Retinal pigment epithelial cell (primary cell): ENCODE measurements at places on chromosomes 13 and 19.

- DNase-seq = peak; percentile 90
Observed at GRCh38 chr13:36158611-36159010, 27.4 kb upstream of the DCLK1 start.

GRCh38 chr13:65909501-65909900 lies 1320.6 kb downstream of the PCDH9 start:
- DNase-seq = no peak

- DNase-seq = no peak
Observed at GRCh38 chr13:105518086-105518485, 1017.4 kb downstream of the EFNB2 start.

- DNase-seq = no peak
Observed at GRCh38 chr19:2756921-2757881, 17.4 kb upstream of the SLC39A3 start.

DNA sequence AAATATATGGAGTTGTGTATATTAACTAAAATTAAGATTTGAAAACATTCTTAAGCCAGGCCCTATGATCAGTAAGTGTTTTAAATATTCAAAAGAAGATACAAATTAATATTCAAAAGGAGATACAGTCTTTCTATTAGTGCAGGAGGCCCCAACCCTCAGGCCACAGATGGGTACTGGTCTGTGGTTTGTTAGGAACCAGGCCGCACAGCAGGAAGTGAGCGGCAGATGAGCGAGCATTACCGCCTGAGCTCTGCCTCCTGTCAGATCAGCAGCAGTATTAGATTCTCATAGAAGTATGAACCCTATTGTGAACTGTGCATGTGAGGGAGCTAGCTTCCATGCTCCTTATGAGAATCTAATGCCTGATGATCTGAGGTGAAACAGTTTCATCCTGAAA lies 232.9 kb downstream of the FOXO1 start:
- no peak for DNase-seq

- no peak for DNase-seq
Observed at GRCh38 chr13:108566413-108567170, 62.8 kb upstream of the MYO16 start.

GRCh38 chr13:51682686-51683085 lies 98.4 kb downstream of the WDFY2 start:
- DNase-seq = no peak

DNA sequence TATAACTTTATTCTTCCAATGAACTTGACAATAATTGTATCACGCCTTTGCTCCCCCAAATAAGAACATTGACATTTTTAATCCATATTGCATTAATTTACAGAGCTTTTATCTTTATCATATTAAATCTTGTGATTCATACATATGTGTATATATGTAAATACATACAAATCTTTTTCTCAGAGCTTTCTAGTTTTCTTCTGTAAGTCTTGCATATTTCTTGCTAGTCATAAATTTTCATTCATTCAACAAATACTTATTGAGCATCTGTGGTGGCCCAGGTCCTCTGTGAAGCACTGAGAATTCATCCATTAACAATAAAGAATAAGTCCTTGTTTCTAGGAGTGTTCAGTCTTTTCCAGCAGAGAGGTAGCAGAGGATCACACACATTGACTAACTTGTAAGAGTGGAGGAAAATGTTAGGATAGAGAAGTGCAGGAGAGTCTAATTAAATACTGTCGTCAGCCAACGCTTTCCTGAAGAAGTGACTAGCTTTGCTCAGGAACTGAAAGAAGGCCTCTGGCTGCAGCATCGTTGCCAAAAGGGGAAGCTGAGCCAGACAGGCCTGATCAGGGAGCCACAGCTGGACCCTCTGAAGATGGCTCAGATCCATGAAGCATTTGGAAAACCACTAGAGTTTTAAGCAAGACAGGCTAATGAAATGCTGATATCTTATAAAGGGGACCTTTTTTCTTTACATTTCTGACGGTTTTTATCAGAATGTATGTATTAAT lies 38.6 kb upstream of the LAMP1 start:
- DNase-seq = no peak

- DNase-seq = no peak
Observed at GRCh38 chr13:101393140-101393539, 23.2 kb downstream of the NALCN start.

GRCh38 chr13:97276862-97277269 lies 54.7 kb downstream of the MBNL2 start:
- DNase-seq = no peak

DNA sequence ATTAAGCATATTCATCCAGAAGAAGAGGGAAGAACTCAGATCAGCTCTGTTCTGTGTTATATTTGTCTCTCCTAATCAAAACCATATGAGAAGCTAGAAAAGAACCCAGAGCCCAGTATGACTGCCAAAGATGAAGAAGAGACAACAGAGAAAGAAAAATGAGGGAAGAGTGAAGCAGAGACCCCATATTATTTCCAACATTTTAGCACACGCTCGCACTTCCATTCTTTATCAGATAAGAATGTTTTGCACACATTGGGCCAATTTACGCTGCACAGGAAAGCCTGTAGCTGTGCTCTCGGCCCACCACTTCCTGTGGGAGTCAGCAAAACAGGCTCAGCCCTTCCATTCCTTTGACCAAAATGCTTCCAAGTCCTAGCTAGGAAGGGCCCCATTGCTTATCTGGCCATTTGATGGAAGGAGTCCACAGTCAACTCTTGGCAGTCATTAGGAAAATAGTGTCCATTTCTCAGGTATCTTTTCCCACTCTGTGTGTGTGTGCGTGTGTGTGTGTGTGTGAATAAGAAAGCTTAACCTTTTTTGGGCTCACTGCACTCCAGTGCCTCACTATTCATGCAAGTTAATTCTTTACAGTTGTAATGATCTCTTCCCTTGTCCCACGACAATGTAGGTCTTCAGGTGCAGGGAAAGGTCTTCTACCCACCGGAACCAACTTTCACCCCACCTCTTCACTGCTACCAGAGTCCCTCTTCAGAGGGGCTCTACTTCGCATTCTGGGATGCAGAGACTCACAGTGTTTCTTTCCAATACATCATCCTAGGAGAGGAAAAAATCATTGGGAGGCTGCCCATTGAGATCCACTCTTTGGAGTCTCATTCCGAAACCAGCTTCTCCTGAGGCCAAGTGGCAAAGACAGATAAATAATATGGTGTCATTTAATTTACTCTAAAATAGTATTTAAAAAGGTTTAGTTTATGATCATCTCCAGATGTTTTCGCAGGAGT lies 237.5 kb downstream of the COG6 start:
- no peak for DNase-seq

GRCh38 chr13:32125221-32125689 lies 93.7 kb downstream of the FRY start:
- no peak for DNase-seq

- no peak for DNase-seq
Observed at GRCh38 chr19:27740396-27740795, 1472.6 kb downstream of the UQCRFS1 start.

- DNase-seq = peak; percentile 52
Observed at GRCh38 chr19:16897029-16897855, 8.4 kb downstream of the F2RL3 start.

GRCh38 chr13:48252176-48252575 lies 19.2 kb downstream of the ITM2B start:
- DNase-seq = no peak

DNA sequence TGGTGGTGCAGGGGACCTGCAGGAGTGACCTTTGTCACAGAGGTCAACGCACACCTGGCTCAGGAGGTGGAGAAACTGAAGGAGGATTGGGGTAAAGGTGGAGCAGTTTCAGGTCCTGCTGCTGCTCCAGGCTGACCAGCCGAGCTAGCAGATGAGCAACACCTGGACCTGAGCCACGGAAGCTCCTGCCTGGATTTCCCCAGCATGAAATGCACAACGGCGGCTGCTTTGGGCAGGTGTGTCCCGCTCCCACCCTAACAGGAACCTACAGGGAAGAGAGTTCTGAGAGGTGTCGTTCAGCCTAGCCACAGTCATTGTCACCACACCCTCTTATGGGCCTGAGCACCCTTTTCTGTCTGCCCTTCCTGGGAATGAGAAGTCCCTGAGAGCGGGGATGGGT lies 15.7 kb upstream of the CD177 start:
- no peak for DNase-seq
